Neural progenitor cell (in vitro differentiated cells): ENCODE measurements at places on chromosomes 12 and 14.

GRCh38 chr12:101230547-101230946 lies 20.5 kb upstream of the SLC5A8 start:
- DNase-seq = no peak

DNA sequence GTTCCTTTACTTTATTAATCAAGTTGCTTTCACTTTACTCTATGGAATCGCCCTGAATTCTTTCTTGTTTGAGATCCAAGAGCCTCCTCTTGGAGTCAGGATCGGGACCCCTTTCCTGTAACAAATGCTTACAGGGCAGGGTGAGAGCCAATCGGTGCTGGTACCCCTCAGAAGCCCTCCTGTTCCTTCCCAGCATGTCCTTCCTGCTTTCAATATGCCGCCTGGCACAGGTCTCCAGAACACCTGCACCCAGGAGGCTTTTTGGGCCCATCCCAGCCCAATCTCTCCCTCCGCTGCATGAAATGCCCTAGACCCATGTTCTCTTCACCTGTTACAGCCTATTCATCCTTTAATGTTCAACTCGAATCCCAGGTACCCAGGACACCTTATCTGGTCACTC lies 122.2 kb downstream of the FOXN3 start:
- DNase-seq = no peak

DNA sequence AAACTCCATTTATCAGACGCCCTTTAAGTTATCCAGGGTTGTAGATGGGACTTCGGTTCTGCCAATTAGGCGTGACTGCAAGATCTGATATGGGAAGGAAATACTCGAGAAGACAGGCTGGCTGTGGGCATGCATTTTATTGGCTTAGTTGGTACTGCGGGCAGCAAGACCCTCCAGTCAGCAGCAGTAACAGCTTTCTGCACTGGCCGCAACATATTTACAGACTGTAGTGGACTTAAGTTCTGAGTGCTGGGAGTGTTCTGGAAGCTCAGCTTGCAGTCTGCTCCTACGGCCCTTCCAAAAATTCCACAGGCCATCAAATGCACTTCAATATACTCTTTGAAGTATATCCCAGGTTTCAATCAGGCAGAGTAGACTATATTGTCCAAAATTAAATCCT lies 21.1 kb downstream of the KITLG start:
- DNase-seq = no peak

- peak; percentile 24 for DNase-seq
These were observed 185.2 kb upstream of the TBX3 start for GRCh38 chr12:114868995-114869834.

DNA sequence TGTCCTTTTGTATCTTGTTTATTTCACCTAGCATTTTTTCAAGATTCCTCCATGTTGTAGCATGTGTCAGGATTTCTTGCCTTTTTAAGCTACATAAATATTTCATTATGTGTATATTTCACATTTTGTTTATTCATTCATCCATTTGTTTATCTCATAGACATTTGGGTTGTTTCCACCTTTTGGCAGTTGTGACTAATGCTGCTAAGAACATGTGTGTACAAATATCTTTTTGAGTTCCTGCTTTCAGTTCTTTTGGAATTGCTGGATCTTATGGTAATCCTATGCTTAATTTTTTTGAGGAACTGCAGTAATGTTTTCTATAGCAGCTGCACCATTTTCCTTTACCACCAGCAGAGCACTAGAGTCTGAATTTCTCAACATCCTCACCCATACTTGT lies 62.4 kb downstream of the SCN8A start:
- DNase-seq = no peak

- no peak for DNase-seq
These were observed 7.6 kb downstream of the AICDA start for GRCh38 chr12:8605057-8605456.

- no peak for DNase-seq
These were observed 293.0 kb upstream of the NAV3 start for GRCh38 chr12:77537663-77538062.

DNA sequence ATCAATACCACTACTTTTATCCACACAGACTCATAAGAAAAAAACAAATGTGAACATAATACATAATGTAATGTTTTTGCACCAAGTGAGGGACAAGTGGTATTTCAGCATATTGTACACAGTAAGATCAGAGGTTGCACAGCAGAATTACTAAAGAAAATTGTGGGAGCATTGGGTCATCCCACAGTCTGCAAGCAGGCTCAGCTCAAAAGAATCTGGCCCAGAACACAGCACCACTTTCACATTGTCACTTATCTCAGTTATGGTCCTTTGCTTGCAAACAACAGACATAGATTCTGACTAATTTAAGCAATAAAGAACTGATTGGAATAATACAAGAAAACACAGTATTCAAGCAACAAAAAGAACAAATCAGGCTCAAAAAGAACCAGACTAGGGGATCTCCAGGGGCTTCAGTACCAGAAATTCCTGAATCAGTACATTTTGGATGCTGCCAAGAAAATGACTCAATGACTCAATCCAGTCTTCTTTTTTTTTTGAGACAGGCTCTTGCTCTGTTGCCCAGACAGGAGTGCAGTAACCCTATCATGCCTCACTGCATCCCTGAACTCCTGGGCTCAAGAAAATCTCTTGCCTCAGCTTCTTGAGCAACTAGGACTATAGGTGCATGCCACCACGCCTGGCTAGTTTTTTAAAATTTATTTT lies 42.9 kb upstream of the EEA1 start:
- no peak for DNase-seq

DNA sequence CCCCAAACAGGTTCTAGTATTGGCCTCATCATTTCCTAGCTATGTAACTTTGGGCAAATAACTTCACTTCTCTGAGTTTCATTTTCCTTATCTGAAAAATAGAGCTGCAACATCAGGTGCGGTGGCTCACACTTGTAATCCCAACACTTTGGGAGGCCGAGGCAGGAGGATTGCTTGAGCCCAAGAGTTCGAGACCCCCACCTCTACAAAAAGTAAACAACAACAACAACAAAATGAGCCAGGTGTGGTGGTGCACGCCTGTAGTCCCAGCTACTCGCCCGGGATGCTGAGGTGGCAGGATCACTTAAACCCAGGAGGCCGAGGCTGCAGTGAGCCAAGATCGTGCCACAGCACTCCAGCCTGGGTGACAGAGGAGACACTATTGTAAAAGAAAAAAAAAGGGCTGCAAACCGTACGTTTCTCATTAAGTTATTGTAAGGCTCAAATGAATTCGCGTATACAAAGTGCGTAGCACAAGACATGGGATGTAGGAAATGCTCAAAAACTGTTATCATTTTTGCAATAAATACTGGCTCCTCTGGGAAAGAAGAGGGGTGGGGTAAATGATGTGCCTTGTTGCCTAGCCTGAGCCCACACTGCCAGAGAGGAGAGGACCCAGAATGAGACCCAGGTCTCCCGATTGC lies 903 bp downstream of the C12orf76 start:
- DNase-seq = no peak

- DNase-seq = no peak
These were observed 3.1 kb upstream of the STRN3 start for GRCh38 chr14:31029016-31029970.

- DNase-seq = no peak
These were observed 115.0 kb downstream of the TMEM132C start for GRCh38 chr12:128381946-128382345.

- DNase-seq = no peak
These were observed 148.2 kb upstream of the NAV3 start for GRCh38 chr12:77682488-77682887.

DNA sequence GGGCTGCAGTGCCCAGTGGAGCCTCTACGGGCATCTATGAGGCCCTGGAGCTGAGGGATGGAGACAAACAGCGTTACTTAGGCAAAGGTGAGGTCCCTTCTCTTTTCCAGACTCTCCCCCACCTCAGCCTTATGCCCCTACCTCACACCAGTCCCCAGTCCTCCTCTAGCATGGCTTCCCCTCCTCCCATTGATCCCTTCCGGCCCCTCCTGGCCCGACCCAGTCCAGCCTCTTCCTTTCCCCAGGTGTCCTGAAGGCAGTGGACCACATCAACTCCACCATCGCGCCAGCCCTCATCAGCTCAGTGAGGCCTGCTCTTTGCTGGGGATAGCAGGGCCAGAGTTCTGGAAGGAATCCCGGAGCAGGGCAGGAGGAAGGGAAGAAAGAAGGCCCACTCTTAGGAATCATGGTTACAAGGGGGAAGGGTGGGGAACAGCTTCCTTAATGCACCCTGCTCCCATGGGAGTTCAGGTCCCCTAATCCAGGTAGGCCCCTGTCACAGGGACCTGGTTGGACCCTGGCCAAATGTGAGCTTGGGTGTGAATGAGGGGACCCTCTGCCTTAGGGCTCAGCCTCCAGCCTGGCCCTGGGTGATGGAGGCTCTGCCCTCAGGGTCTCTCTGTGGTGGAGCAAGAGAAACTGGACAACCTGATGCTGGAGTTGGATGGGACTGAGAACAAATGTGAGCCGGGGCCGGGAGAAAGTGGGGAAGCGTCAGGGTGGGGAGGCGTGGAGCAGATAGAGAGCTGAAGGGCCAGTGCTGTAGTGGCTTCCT lies 2.2 kb downstream of the ENO2 start:
- DNase-seq = no peak

GRCh38 chr14:65866886-65867285 lies 454.4 kb downstream of the FUT8 start:
- DNase-seq = no peak

- DNase-seq = no peak
These were observed 217.0 kb downstream of the BCL11B start for GRCh38 chr14:99055019-99055418.

DNA sequence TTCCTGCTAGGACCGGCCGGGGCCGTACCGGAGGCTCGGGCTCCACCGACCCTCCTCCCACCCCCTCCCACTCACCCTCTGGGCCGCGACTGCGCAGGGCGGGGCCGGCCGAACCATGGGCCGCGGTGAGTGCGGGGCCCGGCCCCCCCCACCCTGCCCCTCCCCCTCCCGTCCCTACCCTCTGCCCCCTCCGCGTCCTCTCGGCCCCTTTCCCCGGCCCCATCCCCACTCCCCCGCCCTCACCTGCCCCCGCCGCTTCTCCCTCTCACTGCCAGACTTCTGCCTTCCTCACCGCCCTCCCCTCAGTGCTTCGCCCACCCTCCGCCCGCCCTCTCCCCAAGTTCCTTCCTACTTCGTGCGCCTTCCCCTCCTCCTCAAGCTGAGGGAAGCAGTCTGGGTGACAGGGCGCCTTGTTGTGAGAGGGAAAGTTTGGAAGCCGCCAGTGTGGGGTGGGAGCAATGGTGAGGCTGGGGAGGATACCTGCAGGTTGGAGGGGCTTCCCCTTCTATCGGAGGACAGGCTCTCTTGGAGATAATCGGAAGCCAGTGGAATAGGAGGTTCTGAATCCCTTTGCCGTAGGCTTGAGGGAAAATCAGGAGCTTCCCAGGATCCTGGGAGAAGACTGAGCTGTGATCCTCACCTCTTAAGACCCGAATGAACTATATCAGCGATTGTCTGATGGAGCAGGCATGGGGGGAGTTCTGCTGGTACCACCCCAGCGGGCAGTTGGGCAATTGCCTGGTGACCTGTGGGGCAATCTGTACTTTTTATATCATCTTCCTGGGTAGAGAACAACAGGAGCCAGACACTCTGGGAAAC lies 472 bp downstream of the MBD6 start:
- DNase-seq = no peak

DNA sequence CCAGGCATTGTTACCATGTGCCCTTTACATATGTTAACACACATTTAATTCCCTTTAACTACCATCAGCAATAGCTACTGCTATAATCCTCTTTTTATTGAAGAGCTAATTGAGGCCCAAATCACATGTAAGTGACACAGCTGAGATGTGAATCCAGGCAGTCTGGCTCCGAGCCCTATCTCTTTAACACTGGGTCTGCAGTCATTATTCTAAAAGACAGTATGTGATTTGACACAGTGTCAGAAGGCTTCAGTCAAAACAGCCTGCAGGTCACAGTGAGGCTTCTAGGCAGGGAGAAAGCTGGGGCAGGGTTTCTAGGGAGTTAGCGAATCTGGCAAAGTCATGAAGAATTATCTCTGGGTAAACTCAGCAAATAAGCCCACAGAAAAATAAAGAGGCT lies 148.2 kb downstream of the KIF21A start:
- no peak for DNase-seq

DNA sequence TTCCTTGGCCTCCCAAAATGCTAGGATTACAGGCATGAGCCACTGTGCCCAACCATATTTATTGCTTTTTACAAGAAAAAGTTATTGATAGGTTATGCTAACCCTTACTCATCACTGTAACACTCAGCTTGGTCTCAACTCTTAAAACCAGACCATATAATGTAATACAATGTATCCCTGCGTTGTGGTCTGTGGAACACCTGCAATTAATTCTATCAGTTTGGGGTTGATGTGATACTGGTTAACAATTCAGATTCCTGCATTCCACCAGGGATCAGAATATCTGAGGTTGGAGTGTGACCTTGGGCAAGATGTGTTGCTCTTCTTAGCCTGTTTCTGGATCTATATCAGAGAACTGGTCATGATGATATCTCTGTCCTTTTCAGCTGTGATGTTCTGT lies 419.0 kb downstream of the RAD51B start:
- DNase-seq = no peak

- DNase-seq = no peak
These were observed 5.7 kb downstream of the TMEM19 start for GRCh38 chr12:71691504-71692129.

GRCh38 chr12:50411051-50411660 lies 10.5 kb downstream of the LARP4 start:
- DNase-seq = no peak

DNA sequence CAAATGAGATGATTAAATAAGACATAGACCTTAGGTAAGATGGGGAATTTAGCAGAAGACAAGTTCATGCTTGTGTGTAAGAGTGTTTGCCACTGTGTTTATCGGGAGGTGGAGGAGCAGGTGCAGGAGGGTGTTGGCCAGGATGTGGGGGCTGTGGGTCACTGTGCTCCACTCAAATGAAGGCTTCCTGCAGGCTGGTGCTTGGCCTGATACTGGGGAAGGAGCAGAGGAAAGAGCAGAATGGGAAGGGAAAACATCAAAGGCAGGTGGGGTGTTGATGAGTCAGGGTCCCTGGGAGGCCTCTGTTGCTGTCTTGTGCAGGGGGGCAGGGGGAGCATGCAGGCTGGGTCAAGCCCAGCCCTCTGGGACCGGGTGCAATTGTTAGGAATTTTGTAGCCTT lies 126.5 kb downstream of the TSPAN9 start:
- no peak for DNase-seq

GRCh38 chr12:89939522-89940215 lies 231.0 kb upstream of the ATP2B1 start:
- DNase-seq = no peak
